ENCODE measurements at places on chromosomes 12 and 14.

- DNase-seq, result no peak
Measured at GRCh38 chr14:33435911-33436689, 497.4 kb downstream of the NPAS3 start.

DNA sequence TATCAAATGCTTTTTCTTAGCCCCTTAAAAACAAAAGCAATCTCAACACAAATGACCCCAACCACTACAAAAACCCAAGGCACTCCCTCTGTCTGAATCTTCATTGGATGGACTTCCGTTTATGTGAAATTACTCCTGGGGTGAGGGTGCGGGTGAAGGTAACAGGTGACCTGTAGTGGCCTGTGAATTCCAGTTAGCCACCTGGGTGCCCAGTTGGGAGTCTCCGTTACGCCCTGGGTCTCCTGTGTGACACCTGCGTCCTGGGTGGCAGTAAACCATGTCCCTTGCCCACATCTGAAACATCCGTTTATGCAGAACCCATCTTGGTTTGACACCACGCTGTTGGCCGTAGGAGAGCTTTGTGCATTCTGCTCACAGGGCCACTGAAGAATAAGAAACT, 62.6 kb downstream of the CCDC92 start:
- DNase-seq, result no peak

DNA sequence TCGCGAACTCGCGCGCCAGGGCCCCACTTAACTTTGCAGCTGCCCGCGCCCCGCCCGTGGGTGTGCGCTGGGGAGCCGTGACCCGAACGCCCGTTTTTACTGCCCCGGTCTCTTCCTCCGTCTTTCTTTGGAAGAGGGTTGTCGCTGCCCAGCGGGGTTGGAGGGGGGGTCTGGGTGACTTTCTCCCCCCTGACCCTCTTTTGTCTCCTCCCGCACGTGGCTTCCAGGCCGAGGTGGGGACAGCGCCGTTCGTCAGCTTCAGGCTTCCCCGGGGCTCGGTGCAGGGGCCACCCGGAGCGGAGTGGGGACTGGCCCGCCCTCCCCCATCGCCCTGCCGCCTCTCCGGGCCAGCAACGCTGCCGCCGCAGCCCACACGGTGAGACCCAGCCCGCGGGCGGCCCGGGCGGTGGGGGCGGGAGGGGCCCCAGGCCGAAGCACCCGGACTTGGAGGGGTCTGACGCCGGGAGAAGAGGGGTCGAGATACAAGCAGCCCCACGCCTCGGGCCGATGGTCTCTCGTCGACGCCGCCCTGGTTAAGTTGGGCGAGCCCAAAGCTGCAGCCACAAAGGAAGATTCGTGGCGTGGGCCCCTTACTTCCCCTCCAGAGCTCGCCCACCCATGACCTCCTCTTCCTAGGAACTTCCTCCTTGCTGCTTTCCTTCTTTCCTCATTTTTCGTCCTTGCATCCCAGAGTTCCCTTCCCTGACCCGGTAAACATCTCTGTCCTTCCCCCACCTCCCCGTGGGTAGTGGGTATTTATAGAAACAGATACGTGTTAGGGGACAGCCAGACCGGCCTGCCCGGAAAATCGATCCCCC, 1.2 kb downstream of the DYRK2 start:
- peak; percentile 40 for DNase-seq

DNA sequence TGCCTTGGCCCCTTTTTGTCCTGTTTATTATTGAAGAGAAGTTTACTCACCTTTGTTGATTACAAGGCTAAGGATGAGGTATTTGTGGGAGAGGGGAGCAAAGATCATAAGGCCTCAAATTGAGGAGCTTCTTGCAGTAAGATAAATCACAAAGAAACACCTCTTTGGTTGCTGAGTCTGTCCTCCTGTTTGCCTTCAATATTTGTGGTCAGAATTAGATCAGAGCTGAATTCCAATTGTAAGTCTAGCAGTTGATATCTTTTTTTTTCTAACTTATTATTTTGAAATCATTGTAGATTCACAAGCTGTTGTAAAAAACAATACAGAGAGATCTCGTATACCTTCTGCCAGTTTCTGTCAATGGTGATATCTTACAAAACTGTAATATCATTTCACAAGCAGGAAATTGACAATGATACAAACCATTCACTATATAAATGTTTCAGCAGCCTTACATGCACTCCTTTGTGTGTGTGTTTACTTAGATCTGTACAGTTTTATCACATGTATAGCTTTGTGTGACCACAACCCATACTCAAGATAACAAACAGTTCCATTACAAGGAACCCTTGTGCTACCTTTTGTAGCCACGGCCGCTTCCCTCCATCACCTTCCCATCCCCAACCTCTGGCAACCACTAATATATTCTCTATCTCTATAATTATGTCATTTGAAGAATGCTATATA, 97.4 kb downstream of the KICS2 start:
- no peak for DNase-seq

GRCh38 chr12:12538535-12538934, 24.1 kb downstream of the DUSP16 start:
- DNase-seq, result no peak

DNA sequence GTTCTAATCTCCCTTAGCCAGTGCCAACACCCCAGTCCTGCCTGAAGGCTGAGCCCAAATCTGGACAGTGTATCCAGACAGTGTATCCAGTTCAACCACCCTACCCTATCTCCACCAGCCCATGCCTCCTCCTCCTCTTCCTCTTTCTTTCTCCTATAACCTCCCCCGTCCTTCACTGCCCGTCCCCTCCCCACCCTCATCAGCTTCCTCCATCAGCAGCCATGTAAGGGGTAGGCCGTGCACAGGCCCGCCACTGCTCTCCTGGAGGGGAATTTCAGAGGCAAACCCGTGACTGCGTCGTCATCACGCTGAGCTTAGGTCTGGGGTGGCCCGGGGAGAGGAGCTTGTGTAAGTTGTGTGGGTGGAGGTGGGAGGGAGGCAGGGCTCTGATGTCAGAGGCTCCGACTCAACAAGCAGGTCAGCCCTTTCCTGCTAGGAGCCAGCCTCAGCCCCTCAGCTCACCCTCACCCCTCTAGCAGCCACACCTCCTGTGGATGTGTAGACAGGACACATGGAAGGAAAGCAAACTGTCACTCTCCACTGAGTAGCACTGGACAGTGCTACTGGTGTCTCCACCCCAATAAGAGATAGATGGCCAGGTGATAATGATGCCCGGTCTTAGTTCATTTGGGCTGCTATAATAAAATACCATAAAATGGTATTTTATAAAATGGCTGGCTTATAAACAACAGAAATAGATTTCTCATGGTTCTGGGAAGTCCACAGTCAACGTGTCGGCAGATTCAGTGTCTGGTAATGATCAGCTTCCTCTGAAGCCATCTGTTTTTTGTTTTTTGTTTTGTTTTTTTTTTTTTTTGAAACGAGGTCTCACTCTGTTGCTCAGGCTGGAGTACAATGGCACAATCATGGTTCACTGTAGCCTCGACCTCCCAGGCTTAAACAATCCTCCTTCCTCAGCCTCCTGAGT, 50.5 kb downstream of the IRF2BPL start:
- DNase-seq, result no peak

- no peak for DNase-seq
Measured at GRCh38 chr12:2523317-2523716, 271.5 kb upstream of the FKBP4 start.

DNA sequence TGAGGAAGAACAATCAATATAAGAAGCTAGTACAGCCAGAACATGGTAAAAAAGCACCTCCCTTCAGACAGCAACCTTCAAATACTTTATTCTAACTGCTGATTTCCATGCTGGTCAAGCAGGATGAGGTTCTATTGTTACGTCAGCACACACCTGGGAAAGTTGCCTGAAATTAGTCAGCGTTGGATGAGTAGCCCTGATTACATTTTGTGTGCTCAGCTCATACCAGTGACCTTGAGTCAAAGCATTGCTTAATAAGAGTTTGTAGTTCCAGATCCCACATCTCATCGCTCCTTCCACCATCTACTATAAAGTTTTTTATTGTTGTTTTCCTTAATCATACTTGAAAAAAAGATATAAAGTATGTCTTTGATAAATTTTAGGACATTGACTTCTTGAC, 361.5 kb downstream of the EGLN3 start:
- DNase-seq, result no peak

GRCh38 chr12:6211421-6211869, 11.2 kb downstream of the CD9 start:
- no peak for DNase-seq

DNA sequence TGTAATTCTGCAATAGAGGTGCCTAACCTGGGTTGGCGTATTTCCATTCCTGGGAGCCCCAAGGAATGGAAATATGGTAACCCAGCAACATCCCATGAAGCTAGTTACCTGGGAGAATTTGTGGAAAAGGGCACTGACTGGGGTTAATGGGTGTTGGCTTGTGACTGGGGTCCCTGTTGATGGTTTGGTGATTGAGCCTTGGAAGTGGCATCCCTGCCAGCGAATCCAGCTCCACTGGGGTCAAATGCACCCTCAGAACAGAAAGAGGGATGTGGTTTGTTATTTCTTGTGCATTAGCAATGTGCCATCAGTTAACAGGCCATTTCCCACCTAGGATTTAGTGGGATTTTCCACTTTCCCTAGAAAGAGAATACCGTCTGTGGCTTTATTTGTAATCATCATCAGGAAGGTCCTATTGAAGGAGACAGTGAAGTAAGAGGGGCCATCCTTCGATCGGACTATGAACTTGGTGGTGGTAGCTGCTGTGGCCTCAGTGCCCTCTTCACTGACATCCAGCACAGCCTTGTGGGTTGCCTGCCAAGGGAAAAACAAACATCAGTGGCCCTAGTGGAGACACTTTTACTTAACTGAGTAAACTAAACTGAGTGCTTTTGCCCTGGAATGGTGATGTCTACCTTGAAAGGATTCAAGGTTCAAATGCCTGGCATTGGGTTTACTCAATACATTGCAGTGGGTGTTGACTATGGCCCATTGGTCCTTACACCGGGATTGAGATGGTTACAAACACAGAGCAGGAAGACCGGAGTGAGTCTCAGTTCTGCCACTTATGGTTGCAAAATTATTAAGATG, 10.4 kb upstream of the SERPINA11 start:
- DNase-seq, result no peak

GRCh38 chr12:79635676-79636075, 55.1 kb downstream of the PAWR start:
- no peak for DNase-seq

- no peak for DNase-seq
Measured at GRCh38 chr12:99111600-99111999, 466.5 kb downstream of the APAF1 start.

- DNase-seq, result no peak
Measured at GRCh38 chr14:38078393-38078792, 129.3 kb upstream of the SSTR1 start.

- no peak for DNase-seq
Measured at GRCh38 chr12:57142121-57142520, 5.3 kb downstream of the LRP1-AS start.

- DNase-seq, result no peak
Measured at GRCh38 chr14:75984674-75985073, 889 bp upstream of the IFT43 start.

GRCh38 chr12:51028126-51028812, 2.1 kb upstream of the SLC11A2 start:
- DNase-seq, result peak; percentile 41

GRCh38 chr14:79652513-79653307, 558.6 kb downstream of the DIO2 start:
- no peak for DNase-seq

- no peak for DNase-seq
Measured at GRCh38 chr14:73685328-73685727, 28.9 kb downstream of the PNMA1 start.

GRCh38 chr14:99699085-99699760, 15.1 kb downstream of the CYP46A1 start:
- no peak for DNase-seq

GRCh38 chr14:57189070-57189469, 79.6 kb downstream of the EXOC5 start:
- DNase-seq, result no peak
